ENCODE measurements at places on chromosomes 3 and 15. TPM values are rescaled to one million over a fixed set of nuclear protein-coding genes. Genes with fewer than 3 reads are reported as not detected.

DNA sequence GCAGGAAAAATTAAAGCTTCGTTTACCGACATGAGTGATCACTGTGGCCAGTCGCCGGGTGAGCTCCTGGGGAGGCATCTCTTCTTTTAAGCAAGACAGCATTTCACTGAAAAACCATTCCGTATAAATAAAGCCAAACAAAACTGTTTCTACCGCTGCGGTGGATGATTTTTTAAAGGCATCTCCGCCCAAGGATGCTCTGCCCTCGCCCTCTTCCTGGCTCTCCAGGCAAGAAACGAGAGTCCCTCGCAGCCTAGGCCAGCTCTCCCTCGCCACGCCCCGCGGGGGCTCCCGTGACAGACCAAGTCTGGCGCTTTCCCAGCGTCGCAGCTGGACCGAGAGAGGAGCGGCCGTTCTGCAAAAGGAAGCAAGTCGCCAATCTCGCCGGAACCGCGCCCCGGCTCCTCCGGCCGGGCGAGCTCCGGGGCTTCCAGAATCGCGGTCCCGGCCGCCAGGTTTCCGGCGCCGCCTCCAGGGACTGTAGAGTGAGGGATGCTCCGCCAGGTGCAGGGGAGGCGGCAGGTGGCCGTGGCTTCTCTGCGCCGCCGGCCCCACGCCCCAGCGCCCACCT is 458 bp downstream of the MCF2L2 start:
- peak; percentile 49 for DNase-seq

- DNase-seq: no peak
These were observed 200.3 kb upstream of the ICE2 start for GRCh38 chr15:60679256-60679655.

GRCh38 chr3:191959876-191960413 is 499.0 kb downstream of the PYDC2 start:
- no peak for DNase-seq

GRCh38 chr3:50194903-50195500 is 3.6 kb downstream of the GNAT1 start:
- DNase-seq: no peak

DNA sequence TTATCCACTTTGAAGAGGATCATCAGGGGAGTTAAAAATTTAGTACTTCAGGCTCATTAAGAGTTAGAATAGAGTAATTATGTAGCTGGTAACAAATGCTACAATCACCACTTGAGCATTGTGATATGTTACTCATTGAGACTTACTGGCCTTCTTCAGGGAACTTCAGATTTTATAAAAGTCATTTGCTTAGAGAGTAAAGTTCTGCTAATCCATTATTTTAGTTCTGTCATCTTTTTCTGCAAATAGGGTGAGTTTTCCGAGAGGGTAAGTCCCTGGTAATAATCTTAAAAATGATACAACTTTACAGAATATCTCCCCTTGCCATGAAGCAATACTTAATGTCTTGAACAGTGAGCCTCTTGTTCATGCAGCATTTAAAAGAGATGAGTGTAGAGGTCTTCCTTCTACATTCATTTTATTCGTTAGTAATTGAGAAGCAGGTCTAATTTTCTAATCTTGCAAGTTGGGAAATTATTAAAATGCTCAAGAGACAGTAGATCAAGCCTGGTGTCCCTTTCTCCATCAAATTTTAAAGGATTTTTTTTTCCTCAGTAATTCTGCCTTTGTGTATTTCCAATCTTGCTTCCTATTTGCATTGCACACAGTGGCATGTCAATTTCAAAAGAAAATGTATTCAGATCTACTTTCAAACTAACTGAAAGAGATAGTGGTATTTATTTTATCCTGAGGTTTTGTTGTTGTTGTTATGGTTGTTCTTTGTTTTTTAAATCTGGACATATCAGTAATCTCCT is 52.6 kb downstream of the MBNL1 start:
- DNase-seq: no peak

- no peak for DNase-seq
These were observed 35.8 kb downstream of the GOLGA6L10 start for GRCh38 chr15:82313446-82313845.

GRCh38 chr3:37861620-37862041 is at the start of gene CTDSPL:
TSS of gene CTDSPL (plus strand) at chr3:37861880. CDS start at chr3:37862200, 320 bp downstream.
- no peak for DNase-seq

GRCh38 chr3:53495520-53496391 is 1.3 kb downstream of the CACNA1D start:
- DNase-seq: peak; percentile 34

GRCh38 chr3:71692139-71692538 is 33.1 kb downstream of the EIF4E3 start:
- DNase-seq: no peak

DNA sequence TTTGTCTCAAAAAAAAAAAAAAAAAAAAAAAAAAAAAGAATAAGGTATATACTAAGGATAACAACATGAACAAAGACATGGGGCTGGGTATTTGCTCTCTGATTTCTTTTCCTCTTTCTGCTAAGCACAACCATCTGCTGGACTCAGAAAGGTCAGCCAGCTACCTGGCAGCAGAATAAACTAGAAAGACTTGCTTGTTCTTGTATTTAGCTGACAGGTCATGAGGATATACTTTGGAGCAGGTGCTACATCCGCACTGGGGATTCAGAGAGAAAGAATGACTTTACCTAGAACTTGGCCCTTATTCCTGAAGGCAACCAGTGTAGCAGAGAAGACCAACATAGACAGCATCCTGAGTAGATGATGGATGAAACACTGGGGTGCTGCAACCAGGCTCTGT is 550.5 kb downstream of the NTRK3 start:
- no peak for DNase-seq

- DNase-seq: no peak
These were observed 224.2 kb downstream of the ITPR1 start for GRCh38 chr3:4717363-4717740.

GRCh38 chr15:71085809-71086208 is 29.5 kb upstream of the THSD4 start:
- DNase-seq: no peak

DNA sequence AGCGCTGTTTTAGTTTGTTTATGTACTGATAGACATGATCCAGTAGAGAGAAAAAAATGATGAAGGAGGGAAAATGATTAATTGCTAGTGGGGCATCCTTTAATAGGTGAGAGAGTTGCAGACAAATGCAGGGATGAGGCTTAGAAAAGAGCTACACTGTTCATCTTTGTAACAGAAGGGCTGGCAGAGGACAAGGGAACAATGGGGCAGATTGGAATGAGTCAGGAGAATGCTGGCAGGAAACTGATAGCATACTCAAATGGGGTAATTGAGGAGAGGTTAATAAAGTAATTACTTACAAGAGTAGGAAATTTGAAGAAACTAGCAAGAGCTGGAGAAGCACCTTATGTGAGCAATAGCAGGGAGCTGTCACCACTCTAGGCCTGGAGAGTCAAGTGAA is 170.9 kb downstream of the OXSM start:
- DNase-seq: no peak

GRCh38 chr15:82060817-82061216 is 15.0 kb upstream of the MEX3B start:
- DNase-seq: no peak

DNA sequence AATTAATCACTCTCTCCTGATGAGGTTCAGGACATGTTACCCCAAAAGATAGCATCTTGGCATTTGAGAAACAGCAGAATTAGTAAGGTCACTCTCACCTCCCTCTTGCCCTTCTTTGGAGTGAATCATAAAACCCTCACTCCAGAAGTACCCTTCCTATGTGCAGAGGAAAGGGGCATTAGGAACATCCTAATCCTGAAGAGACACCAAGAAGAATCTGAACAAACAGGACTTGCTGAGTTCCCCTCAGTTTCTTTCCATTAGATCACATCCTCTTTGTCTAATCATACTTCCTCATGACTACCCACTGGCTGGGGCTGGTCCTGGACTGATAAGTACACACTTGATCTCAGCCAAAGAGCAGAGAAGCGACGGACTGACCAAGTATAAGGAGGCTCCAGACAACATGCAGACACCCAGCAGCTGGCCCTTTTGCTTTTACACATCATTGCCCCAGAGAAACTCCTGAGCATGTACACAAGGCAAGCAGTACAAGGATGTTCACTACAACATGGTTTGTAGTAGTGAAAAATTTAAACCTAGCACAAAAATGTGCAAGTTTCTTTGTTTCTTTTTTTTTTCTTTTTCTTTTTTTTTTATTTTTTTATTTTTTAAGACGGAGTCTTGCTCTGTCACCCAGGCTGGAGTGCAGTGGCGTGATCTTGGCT is 15.0 kb upstream of the TM6SF1 start:
- peak; percentile 38 for DNase-seq

- no peak for DNase-seq
These were observed 59.1 kb upstream of the SPRED1 start for GRCh38 chr15:38193496-38193895.

- no peak for DNase-seq
These were observed 38.7 kb downstream of the THSD4 start for GRCh38 chr15:71153823-71154524.

- DNase-seq: no peak
These were observed 6.0 kb downstream of the CCR2 start for GRCh38 chr3:46359733-46360493.

DNA sequence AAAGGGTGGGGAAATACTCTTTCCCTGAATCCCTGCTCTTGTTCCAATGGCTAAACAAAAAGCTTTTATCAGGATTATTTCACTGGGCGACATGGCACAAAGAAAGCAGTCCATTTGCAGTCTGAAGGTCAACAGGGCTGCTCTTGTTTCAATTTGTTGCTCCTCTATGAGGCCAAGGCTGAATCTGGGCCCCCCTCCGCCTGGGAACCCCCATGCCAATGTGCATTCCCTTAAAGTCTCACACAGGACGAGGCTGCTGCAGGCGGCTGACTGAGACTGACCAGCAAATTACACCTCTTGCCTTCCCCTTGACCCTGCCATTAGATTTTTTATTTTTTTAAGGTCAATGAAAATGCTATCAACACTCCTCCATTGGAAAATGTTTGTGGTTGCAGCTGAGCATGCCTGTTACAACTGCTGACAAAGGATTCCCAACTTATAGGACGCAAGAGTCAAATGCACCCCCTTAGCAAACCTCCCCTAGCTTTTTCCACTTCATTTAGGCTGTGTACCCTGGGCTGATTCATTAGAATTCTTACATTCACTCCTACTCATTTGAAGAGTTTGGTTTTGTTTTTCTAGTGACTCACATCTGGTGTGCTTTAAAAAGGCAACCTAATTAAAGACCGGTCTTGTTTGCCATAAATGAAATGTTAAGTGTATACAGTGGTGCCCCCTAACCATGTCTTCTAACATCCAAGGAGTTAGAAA is 60.8 kb upstream of the ARHGEF3 start:
- no peak for DNase-seq

DNA sequence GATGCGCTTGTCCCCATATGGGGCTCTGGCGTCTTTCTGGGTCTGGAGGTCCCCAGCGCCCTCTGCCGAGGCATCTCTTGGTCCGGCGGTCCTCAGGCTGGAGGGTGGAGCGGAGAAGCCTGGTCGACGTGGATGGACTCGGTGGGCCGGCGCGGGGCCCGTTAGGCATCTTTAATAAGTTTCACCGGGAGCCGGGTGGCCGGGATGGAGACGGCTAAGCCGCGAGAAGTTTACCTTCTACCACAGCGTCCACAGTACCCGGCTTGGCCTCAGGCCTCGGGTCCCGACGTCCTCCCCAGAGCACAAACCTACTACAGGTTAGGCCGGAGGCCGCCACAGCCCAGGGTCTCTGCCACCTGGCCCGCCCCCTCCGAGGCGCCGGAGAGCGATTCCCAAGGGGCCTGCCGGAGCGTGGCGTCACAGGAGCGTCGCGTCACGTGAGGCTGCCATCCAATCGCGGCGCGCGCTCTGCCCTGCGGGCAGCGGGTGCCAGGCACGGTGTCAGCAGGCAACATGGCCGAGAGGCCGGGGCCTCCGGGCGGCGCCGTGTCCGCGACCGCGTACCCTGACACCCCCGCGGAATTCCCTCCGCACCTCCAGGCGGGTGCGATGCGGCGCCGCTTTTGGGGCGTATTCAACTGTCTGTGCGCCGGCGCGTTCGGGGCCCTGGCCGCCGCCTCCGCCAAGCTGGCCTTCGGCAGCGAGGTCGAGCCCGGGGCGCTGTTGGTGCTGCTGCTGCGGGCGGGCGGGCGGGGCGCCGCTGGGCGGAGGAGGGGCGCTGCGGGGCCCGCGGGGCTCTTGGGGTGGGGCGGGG is at the start of gene TMEM42:
TSS of gene TMEM42 (plus strand) at position 501 of the 814 bp plus-strand sequence. CDS start at position 514, 13 bp downstream.
- peak; percentile 90 for DNase-seq

- no peak for DNase-seq
These were observed 9.5 kb downstream of the CFAP44 start for GRCh38 chr3:113431811-113432210.

DNA sequence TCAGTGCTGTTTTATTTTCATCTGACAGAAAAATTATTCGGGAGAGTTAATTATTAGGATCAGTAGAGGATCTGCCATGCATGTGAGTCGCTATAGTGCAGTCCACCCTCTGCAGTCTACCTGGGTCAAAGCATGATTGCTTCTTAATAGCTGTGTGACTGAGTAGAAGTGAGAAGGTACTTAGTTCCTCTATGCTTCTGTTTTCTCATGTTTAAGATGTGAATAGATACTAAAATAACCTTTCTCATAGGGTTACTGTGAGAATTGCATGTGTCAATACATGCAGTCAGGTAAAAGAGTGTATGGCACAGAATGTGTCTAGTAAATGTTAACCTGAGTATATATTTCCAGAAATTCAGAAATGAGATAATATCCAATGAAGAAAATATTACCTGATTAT is 435.7 kb downstream of the NAALADL2 start:
- no peak for DNase-seq

Gene AHSG
- not detected for total RNA-seq

Gene C15orf40
- total RNA-seq: 19.0 TPM

Gene EBLN2
- 3.1 TPM for total RNA-seq

Gene GABRA5
- total RNA-seq: not detected

Gene CAPN3
- total RNA-seq: 6.8 TPM

Gene MST1R
- total RNA-seq: 173 TPM

Gene NRG4
- 3.7 TPM for total RNA-seq

Gene UROC1
- not detected for total RNA-seq

Gene TNFSF10
- 118 TPM for total RNA-seq

Gene GOLGA8F
- total RNA-seq: not detected

Gene GANC
- total RNA-seq: 39.8 TPM

Gene WDR93
- 0.13 TPM for total RNA-seq

Gene YEATS2
- total RNA-seq: 17.3 TPM

Gene GPR15
- total RNA-seq: 2.9 TPM
